ENCODE measurements at places on chromosomes 11 and 22.

DNA sequence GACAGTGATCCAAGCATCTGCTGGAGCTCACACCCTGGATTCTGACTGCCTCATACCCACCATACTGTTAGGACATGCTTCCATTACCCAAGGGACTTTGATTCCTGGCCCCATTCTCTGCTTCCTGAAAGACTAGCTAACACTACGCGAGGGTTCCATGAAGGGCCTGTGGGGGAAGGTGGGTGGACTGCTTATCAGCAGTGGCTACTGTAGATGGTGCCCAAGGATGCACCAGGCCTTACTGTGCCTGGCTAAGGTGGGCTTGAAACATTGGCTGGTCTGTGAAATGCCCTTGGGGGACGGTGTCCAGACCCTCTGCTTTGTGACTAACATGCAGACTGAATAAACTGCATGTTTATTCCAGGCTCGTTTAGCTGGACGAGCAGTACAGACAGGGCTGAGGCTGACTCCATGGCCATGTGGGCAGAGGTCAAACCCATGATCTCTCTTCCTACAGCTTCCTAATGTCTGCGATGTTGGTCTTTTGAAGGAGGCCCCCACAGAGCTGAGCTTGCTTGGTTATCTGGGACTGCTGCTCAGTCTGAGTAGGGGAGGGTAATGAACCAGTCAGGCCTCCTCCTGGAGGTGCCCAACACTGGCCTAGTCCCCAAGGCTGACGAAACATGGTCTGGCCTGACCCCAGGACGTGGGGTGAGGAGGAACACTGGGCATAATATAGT, 48.3 kb upstream of the PHOX2A start:
- no peak for DNase-seq

DNA sequence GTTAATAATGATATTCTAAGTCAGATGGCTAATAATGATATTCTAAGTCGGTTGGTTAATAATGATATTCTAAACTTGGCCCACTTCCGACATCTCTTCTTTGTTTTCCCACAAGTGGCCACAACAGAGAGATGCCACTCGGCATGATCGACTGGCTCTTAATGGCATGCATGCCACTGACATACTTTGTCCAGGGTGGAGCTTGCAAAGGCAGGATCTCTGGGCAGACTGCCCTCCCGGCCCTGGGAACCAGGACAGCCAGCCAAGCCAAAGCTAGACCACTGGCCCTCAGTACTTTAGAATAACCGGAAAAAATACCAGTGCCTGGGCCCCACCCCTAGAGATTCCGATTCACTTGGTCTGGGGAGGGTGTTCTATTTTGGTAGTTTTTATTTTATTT, 78.1 kb downstream of the KIAA1671 start:
- no peak for DNase-seq

DNA sequence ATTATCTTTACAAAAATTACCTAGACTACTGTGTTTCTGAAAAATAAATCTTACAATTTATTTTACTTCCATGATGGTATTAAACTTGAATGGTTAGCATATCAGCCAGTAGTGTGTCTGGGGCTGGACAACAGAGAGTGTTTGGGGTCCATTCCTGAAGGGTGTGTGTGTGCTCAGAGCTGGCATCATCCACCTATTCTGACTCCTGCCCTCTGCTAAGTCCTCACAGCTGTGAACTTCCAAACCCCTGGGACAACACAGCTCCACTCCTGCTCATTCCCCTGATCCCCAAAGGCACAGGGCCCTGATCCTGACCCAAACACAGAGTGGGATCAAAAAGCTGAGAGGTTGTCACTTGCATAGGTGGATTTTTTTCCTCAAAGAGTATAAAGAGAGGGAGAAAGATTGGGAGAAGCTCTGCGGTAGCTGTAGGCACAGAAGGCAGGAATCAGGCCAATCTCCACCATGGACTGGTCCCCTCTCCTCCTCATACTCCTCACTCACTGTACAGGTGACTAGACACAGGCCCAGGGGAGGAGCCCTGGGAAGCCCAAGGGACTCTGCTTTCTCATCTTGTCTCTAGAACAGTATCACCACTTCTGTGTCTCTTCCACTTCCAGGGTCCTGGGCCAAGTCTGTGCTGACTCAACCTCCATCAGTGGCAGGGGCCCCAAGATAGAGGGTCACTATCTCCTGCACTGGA, 55.7 kb upstream of the TOP3B start:
- DNase-seq = peak; percentile 10

- DNase-seq = peak; percentile 82
Observed at GRCh38 chr11:130434521-130435223, 6.3 kb upstream of the ADAMTS8 start.

GRCh38 chr11:62061356-62062222, 62.2 kb upstream of the INCENP start:
- no peak for DNase-seq

DNA sequence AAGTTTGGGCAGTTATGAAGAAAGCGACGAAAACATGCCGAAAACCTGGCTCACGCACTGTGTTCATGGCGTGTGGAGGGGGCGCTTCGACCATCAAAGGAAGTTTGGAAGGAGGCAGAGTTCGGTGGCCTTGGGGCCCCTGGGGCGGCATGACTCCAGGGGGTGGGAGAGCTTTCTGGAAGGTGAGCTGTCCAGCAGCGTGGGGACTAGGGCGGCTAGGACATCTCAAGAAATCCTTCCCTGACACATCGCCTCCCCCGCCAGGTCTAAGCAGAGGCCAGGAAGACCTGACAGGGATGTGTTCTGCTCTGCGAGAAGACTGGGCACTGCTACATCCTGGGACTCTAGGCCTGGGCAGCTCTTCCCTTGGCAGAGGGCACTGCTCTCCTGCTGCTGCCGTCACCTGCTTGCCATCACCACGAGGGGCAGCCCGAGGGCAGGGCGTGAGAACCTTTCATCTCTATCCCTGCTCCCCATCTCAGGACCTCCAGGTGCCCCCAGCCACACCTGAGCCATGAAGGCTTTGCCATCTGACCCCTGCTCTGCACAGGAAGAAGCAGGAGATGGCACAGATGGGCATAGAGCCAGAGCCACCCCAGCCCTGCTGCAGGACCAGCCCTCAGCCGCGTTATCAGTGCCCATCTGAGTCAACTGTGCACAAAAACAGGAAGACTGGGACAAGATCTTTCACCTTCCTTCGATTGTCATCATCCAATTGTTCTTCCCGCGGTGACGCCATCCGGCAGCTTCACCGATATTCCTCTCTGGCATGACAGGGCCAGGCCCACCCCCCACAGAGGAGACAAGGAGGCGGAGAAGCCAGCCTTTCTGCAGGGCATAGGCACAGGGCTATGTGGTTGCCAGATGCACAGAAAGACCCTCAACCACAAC, 12.7 kb downstream of the LINC01488 start:
- DNase-seq = no peak

GRCh38 chr11:1090600-1091331, 16.1 kb downstream of the MUC2 start:
- DNase-seq = no peak

DNA sequence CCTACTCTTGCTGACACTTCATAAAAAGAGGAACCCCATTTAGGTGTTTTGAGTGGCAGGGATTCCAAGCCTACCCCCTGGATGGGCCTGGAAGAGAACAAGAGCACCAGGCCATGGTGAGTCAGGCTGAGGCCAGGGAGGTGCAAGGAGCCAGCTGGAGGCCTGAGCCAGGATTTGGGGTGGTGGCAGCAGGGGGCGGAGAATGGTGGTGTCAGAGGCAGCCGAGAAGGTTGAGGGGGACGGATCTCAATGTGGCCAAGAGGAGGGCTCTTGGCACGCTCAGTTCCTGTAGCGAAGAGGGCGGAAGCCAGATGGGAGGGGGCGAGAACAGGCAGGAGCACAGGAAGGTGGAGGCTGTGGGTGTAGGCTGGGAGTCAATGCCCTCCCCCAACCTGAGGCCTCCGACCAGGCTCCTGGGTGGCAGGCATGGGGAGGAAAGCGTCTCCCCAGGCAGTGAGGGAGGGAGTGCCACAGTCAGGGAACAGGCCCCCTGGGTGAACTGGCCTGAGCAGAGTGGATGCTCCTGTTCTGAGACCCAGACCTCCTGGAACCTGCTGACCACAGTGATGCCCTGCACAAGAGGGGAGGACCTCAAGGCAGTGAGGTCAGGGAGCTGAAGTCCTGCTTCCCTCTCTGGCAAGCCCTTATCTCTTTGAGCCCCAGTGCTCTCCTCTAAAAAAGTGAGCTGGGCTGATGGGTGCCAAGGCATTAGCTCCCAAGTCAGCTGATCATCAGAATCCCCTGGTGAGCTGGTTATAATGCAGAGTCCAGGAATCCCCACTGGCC, 13.9 kb downstream of the RTN4RL2 start:
- no peak for DNase-seq

GRCh38 chr11:108115500-108116140, 5.7 kb upstream of the ACAT1 start:
- DNase-seq = peak; percentile 86
